ENCODE measurements at places on chromosomes 12 and 14. TPM values are rescaled to one million over a fixed set of nuclear protein-coding genes. Genes with fewer than 3 reads are reported as not detected.

SNRPF gene
- 62.5 TPM for polyA plus RNA-seq

PPP4R4 gene
- polyA plus RNA-seq, result 2.5 TPM

SGPP1 gene
- 8.1 TPM for polyA plus RNA-seq

ITGA5 gene
- polyA plus RNA-seq, result 35.0 TPM

SOAT2 gene
- polyA plus RNA-seq, result 0.13 TPM

SPRING1 gene
- polyA plus RNA-seq, result 12.2 TPM

FAM186B gene
- 0.16 TPM for polyA plus RNA-seq

KIF5A gene
- 8.9 TPM for polyA plus RNA-seq

M6PR gene
- 196 TPM for polyA plus RNA-seq

ASIC1 gene
- 28.4 TPM for polyA plus RNA-seq

DNA sequence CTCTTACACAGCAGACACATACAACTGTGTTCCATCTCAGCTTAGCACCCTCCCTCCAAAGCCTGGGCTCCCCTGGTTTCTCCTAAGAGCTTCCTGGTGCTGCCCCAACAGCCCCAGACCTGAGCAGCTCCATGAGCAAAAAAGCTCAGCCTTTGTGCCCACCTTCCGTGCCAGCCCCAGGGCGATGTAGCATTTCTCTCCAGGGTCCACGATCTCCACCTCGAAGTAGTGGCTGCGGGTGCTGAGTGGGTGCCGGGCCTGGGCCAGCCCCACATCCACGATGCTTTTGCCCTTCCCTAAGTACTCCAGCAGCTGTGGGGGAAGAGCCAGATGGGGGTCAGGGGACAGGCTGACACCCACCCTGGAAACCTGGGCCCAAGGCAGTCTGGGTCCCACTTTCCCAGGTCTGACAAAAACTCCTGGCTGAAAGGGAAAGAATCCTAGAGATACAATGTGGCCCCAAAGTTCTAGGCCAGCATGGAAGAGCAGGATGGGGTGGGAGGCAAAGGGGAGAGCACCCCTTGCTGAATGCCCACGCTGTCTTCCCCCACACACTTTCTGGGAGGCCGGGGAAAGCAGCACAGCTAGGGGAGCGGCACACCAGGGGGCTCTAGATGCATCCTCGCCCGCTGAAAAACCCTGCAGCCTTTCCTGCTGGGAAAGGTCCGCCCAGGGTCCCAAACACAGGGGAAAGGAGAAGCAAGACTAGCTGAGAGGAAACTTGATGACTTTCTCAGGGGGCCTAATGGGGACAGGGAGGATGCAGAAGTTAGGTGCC lies 11.0 kb downstream of the SPRYD3 start:
- H3K4me1 ChIP-seq, result peaks cover 39% of the 10 kb centered on the region
- peaks cover 8% of the 10 kb centered on the region for H3K36me3 ChIP-seq
- no peak overlapping the region for H3K4me3 ChIP-seq
- H3K27ac ChIP-seq, result no peak overlapping the region

GRCh38 chr12:82593901-82594396 lies 92.8 kb upstream of the TMTC2 start:
- no peak overlapping the region for H3K27ac ChIP-seq
- H3K4me1 ChIP-seq, result no peaks in the 10 kb centered on the region
- DNase-seq, result no peak

DNA sequence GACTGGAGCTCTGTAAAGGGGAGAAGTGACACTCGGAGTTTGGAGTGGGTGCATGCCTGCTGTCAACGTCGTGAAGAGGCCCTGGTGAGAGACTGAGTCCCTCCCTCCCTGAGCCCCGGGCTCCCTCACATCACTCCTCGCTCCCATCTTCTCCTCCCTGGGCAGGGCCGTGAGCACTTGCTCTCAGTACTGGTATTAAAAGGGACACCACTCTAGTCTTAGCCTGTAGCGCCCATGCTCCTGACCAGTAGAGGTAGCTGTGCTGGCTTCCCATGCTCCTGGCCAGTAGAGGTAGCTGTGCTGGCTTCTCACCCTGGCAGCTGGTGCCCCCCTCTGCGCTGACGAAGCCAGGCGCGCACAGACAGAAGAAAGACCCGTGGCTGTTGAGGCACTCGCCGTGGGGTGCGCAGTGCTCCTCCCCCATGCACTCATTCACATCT lies 14.7 kb downstream of the ISCA2 start:
- H3K4me1 ChIP-seq, result no peaks in the 10 kb centered on the region
- DNase-seq, result peak; percentile 77
- H3K27ac ChIP-seq, result no peak overlapping the region
- peaks cover 75% of the 10 kb centered on the region for H3K36me3 ChIP-seq
- H3K4me3 ChIP-seq, result no peak overlapping the region

DNA sequence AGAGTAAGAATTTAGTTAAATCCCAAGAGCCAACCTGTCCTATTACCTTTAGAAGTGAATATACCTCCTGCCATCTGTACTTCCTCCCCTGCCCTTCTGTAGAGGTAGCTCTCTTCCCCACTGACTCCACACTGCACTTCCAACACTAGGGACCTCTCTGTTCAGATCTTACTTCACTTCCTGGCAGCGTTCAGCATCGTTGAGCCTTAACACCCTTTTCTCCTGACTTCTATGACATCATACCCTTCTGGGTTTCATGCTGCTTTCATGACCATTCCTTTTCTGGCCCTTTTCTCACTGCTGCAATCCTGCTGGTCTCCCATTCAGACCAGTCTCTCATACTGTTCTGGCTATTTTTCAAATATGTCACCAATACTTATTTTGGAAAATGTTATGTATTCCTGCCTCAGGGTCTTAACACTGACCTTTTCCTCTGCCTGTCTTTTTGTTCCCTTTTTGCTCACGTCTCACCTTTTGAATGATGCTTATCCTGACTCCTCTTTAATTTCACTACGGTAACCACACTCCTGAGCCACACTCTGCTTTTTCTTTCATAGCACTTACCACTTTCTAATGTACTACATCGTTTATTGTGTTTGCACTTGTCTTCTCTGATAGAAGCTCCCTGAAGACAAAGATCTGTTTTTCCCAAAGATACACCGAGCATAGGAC lies 67.6 kb downstream of the PLEKHA5 start:
- no peaks in the 10 kb centered on the region for H3K27me3 ChIP-seq
- H3K36me3 ChIP-seq, result no peaks in the 10 kb centered on the region
- H3K27ac ChIP-seq, result no peak overlapping the region
- H3K4me3 ChIP-seq, result no peak overlapping the region

DNA sequence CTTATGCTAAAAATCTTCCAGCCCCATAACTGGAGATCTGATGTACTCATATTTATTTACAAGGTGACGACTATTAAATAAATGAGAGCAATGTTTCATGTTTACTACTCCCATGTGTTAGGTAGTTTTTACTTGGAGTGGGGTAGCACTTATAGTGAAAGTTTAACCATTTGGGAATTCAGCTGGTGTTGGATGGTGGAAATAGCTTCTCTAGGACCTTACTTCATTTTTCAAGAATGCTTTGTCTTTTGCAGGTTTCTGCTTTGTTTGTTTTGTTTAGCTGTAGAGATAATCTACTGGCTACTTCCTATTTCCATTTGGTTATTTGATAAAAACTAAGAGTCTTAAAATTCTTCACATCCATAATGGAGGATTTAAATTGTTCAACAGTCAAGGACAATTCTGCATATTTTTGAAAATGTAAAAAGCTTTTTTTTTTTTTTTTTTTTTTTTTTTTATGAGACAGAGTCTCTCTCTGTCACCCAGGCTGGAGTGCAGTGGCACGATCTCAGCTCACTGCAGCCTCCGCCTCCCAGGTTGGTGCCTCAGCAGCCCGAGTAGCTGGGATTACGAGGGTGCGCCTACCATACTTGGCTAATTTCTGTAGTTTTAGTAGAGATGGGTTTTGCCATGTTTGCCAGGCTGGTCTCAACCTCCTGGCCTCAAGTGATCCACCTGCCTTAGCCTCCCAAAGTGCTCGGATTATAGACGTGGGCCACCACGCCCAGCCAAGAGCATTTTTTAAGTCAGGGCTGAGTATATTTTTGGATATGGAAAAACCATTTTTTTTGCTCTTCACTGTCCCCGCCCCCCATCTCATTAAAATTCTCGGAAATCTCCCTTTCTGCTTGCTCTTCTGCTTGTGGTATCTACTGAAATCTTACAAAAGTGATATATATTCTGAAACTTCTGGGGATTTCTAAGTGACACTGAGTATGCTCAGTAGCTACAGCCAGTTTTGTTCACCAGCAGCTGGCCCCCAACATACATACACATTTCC lies 1.4 kb upstream of the ABCD2 start:
- no peak for DNase-seq
- no peaks in the 10 kb centered on the region for H3K4me1 ChIP-seq
- H3K27ac ChIP-seq, result peak overlapping the region; percentile 92
- H3K4me3 ChIP-seq, result peak overlapping the region; percentile 67

DNA sequence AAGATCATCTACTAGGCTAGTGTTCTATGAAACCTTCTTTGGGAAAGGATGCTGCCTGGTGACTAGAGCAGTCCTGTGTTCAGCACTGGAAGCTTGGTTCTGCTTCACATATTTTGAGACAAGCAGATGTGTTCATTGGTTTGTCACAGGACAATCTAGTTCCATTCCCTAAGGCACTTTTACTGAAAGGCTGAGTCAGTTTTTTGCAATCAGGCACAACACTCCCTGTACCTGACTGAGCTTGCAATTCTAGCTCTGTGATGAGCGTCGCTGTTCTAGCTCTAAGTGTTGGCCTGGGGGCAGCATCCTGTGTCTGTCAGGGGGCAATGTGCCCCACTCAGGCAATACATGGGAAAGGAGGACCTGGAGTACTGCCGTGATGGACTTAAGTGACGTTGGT lies 144.4 kb downstream of the CAND1 start:
- no peaks in the 10 kb centered on the region for H3K36me3 ChIP-seq
- H3K4me3 ChIP-seq, result no peak overlapping the region
- H3K4me1 ChIP-seq, result no peaks in the 10 kb centered on the region
- DNase-seq, result peak; percentile 13
- no peak overlapping the region for H3K27ac ChIP-seq
- no peaks in the 10 kb centered on the region for H3K27me3 ChIP-seq

- no peak for DNase-seq
- no peak overlapping the region for H3K27ac ChIP-seq
- no peaks in the 10 kb centered on the region for H3K36me3 ChIP-seq
- H3K27me3 ChIP-seq, result no peaks in the 10 kb centered on the region
- peaks cover 5% of the 10 kb centered on the region for H3K4me1 ChIP-seq
- no peak overlapping the region for H3K4me3 ChIP-seq
Measured at GRCh38 chr12:32574585-32574984, 104.5 kb upstream of the DNM1L start.

DNA sequence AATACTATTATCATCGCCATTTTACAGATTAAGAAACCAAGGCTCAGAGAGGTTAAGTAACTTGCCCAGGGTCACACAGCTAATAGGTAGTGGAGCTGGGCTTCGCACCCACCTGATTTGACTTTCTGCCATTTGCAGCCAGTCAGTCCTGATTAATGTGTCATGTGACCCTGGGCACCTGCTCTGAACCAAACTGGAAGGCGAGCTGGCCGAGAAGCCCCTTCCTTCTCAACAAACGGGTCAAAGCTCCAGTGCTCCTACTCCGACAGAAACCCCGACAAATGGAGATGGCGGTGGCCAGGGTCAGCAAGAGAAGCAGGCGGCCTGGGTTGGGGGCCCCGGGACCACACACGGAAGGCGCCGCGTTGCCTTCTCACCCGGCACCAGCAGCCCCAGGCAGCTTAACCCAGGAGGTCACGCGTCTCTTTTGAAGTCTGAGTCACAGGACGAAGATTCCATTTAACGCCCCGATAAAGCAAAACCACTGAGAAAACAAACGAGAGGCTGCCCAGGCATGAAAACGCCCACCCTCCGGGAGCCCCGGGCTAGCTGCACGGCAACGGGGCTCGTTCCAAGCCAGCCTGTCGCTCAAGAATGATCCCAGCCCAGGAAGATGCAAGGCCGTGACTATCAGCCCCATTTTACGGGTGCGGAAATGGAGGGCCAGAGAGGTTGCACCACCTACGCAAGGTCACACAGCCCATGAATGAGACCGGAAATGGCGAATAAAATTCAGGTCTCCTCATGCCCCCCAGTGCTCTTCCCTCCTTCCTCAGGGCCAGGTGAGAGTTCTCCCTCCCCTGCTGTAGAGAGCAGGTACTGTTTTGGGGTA lies 124.8 kb downstream of the SCARB1 start:
- H3K36me3 ChIP-seq, result no peaks in the 10 kb centered on the region
- no peaks in the 10 kb centered on the region for H3K27me3 ChIP-seq
- DNase-seq, result no peak
- H3K4me1 ChIP-seq, result peaks cover 12% of the 10 kb centered on the region
- H3K4me3 ChIP-seq, result no peak overlapping the region

- H3K36me3 ChIP-seq, result peaks cover 4% of the 10 kb centered on the region
- no peaks in the 10 kb centered on the region for H3K27me3 ChIP-seq
- peak overlapping the region; percentile 6 for H3K27ac ChIP-seq
- DNase-seq, result no peak
Measured at GRCh38 chr14:32571551-32571950, 242.5 kb downstream of the AKAP6 start.

- peak overlapping the region; percentile 75 for H3K27ac ChIP-seq
- H3K4me1 ChIP-seq, result peaks cover 38% of the 10 kb centered on the region
- no peaks in the 10 kb centered on the region for H3K27me3 ChIP-seq
- peak; percentile 76 for DNase-seq
Measured at GRCh38 chr14:76767681-76768656, 6.7 kb downstream of the VASH1 start.

DNA sequence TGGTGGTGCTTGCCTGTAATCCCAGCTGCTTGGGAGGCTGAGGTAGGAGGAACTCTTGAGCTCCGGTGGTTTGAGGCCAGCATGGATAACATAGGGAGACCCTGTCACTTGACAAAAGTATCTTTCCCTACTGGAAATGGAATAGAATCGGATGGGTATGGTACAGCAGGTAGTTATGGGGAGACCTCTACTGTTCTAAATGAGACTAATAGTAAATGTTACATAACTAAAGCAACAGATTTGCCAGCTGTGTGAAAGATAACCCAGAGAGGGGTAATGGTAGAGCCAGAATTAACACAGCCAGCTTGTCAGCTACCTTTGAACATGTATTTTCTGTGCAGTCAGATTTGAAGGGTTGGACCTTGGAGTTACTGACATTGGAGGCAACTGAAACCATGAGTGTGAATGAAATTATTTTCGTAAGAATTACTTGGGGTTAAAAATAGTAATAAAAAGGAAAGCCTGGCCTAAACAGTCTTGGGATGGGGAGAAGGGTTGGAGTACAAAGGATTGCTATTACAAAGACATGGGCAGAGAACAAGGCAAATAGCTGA lies 21.7 kb upstream of the NUP107 start:
- H3K27ac ChIP-seq, result no peak overlapping the region
- no peaks in the 10 kb centered on the region for H3K4me1 ChIP-seq
- peaks cover 20% of the 10 kb centered on the region for H3K36me3 ChIP-seq
- DNase-seq, result no peak

- H3K36me3 ChIP-seq, result no peaks in the 10 kb centered on the region
- no peak overlapping the region for H3K27ac ChIP-seq
- H3K27me3 ChIP-seq, result no peaks in the 10 kb centered on the region
Measured at GRCh38 chr14:43172899-43173548, 1334.1 kb downstream of the FSCB start.

DNA sequence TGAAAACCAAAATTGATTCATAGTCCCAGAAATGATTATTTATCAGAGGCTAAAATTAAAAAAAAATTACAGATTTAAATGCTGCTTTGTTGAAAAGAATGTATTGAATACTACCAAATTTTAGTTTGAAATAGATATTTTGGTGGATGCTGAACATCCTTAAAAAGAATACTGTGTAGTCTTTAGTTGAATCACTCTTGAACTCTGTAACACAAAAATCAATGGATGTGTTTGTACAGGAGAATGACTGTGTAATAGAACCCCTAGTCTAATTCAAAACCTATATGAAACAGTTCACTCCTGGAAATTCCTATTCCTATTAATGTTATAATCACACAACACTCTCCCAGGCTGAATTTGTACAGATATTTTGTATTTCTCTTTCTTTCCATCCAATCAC lies 1.5 kb upstream of the TSPAN8 start:
- H3K27me3 ChIP-seq, result no peaks in the 10 kb centered on the region
- peaks cover 5% of the 10 kb centered on the region for H3K4me1 ChIP-seq
- no peaks in the 10 kb centered on the region for H3K36me3 ChIP-seq
- no peak overlapping the region for H3K4me3 ChIP-seq
- no peak overlapping the region for H3K27ac ChIP-seq
- DNase-seq, result no peak

All from SK-N-SH (cell line).